ENCODE measurements at places on chromosomes 16 and 17. TPM values are rescaled to one million over a fixed set of nuclear protein-coding genes. Genes with fewer than 3 reads are reported as not detected.

Gene C17orf67
- total RNA-seq: 1.9 TPM

Gene VAT1L
- 13.4 TPM for total RNA-seq

Gene GPR142
- not detected for total RNA-seq

Gene PIK3R5
- total RNA-seq: 0.62 TPM

Gene SALL1
- 4.4 TPM for total RNA-seq

Gene KRTAP4-7
- total RNA-seq: not detected

Gene CCL14
- total RNA-seq: not detected

All from occipital lobe (tissue), 3 donors.